Gastrocnemius medialis (tissue), 4 donors: ENCODE measurements at places on chromosomes 16 and 17.

DNA sequence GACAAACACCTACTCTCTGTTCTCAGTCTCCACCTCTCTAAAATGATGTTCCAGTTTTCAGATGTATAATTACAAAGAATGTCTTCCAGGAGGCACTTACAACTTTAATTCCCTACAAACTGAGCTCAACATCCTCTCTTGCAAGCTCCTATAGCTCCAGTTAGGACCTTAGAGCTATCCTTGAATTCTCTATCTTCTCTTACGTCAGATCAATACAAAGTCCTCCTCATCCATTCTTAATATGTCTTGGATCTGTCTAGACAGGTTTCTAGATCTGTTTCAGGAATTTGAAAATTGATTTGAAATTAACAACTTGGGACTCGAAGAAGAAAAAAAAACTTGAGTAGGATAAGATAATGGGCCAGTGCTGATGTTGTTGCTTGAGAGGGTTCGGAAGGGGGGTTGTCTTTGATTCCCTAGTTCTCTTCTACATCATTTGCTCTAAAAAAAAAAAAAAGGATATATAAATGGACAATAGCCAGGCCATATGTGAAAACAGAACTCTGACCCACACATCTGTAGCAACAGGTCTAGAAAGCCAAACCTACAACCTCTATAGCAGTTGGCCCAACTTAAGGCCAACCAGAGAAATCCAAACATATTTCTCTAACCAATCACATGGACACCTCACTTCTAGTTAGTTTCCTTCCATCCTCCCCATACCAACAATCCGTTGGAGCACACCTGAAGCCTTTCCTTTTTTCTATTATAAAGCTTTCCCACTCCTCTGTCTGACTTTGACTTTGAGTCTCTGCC, 746 bp upstream of the APOH start:
- DNase-seq: no peak

- DNase-seq: peak; percentile 64
Observed at GRCh38 chr17:64264891-64265290, 1.8 kb upstream of the TEX2 start.

GRCh38 chr17:82101767-82102679, 4.0 kb upstream of the FASN start:
- DNase-seq: no peak

DNA sequence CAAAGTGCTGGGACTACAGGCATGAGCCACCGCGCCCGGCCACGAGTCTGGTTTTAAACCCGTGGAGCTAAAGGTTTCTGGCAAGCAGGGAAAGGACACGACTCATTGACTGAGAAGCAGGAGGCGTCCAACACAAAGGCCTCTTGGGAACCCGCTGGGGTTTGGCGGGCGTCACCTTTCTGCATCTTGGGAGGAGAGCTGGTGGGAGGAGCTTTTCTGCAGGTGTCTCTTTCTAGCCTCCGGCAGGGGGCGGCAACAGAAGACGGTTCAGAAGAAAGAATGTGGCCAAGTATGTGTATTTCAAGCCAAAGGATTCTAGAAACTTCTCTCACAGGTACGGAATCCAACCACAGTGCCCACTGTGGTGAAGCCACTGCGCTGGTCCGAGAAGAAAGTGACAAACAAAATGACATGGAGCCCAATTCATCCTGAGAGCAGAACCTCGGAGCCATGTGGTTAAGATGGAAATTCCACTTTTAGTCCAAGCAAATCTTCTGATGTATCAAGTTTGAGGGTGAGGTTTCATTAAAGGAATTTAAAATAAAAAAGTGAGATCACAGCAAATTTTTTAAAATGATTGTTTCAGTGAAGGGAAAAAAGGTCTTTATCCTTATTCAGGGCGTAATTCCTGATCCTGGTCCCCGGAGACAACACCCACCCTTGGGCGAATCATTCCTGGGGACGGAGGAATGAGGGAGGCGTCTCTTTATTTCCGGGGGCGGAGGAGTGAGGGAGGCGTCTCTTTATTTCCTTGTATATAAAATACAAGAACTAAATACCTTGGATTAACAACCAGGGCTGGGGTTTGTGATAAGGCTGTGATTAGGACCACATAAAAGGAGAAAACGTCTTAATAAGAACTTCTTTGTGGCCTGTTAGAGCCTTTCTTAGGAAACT, 97.6 kb downstream of the MRM3 start:
- DNase-seq: peak; percentile 79
